Activated CD8-positive, alpha-beta T cell treated with anti-CD3 and anti-CD28 coated beads, Interleukin-2, amount 10 ng/mL, durations not matched to agents 7 days and 5 days (primary cell): ENCODE measurements at places on chromosomes 4 and X. TPM values are rescaled to one million over a fixed set of nuclear protein-coding genes. Genes with fewer than 3 reads are reported as not detected.

The MAGEC2 gene
- not detected for total RNA-seq

The SERPINA7 gene
- total RNA-seq = not detected

The JADE3 gene
- total RNA-seq = 0.31 TPM

The SHISA3 gene
- 0.76 TPM for total RNA-seq

The CHIC2 gene
- total RNA-seq = 14.6 TPM

The PLP1 gene
- not detected for total RNA-seq

The SH3D19 gene
- not detected for total RNA-seq

The DOK7 gene
- not detected for total RNA-seq

The TREX2 gene
- total RNA-seq = 3.8 TPM

The SLC9A7 gene
- total RNA-seq = 3.3 TPM

The TLR7 gene
- 0.05 TPM for total RNA-seq

The HSD17B10 gene
- 113 TPM for total RNA-seq

The TIGD4 gene
- total RNA-seq = 0.40 TPM

The MAOA gene
- total RNA-seq = not detected

The TEX28 gene
- total RNA-seq = not detected

The ADRA2C gene
- not detected for total RNA-seq

The GYPA gene
- not detected for total RNA-seq

The ASMT gene
- total RNA-seq = not detected

The SCLT1 gene
- total RNA-seq = 36.0 TPM

The MSX1 gene
- total RNA-seq = not detected

The SLC2A9 gene
- 1.3 TPM for total RNA-seq

The DUSP21 gene
- not detected for total RNA-seq

The ETNPPL gene
- not detected for total RNA-seq

The GYPE gene
- not detected for total RNA-seq

The GPR173 gene
- not detected for total RNA-seq

The NHSL2 gene
- total RNA-seq = 0.50 TPM
